ENCODE measurements at places on chromosomes 5 and 9.

- no peak for DNase-seq
Measured at GRCh38 chr5:21168557-21168956, 1180.6 kb upstream of the CDH18 start.

DNA sequence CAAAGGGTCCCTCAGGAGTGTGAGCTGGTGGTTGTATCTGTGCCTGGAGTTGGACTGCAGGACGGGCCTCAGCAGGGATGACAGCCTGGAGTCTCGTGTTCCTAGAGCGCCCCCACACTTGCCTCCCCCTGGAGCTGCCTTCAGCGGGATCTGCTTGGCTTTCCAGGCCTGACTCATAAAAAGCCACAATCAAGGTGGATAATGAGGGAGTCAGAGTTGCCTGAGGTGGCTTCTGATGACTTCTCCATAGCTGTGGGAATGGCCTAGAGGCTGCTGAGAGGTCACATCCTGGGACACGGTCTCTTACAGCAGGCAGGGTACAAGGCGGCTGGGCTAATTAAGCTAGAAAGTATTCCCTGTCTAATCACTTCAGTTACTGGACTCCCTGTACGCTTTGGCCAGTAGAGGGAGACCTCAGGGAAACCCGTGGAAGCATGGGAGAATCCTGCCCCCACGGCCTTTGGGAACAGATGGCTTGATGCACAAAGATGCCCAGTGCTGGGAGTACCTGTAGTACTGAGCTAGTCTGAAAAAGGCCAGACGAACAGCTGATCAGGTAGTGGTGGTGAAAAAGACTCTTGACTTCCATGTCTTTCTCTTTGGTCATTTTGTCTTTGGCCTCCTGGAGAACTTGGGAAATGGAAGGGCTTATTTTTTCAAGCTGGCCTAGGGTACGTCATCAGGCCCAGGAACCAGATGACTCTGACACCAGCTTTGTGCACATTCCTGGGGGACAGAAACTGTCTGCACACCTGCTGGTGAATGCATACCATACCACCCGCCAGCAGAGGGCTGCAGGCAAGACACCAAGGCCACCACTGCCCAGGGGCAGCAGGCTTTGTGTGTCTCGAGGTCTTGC lies 16.1 kb upstream of the FRRS1L start:
- DNase-seq: peak; percentile 60

- no peak for DNase-seq
Measured at GRCh38 chr9:82183181-82183860, 194.7 kb downstream of the SPATA31D1 start.

- no peak for DNase-seq
Measured at GRCh38 chr9:99726758-99727157, 94.9 kb upstream of the NR4A3 start.

DNA sequence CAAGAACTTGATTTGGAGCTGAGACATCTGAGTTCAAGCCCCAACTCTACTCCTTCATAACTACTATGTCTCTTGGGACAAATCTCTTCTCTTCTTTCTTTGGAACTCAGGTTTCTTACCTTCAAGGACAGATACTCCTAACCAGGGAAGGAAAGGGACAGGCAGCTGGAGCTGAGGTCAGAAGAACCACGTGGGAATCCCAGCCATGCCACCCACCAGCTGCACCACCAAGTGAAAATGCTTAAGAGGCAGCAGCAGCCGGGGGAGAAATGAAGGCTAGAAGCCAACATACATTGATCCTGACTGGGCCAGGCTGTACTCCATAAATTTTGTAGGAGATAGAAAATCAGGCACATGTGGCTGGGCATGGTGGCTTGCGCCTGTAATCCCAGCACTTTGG lies 9.6 kb upstream of the OR5C1 start:
- no peak for DNase-seq

DNA sequence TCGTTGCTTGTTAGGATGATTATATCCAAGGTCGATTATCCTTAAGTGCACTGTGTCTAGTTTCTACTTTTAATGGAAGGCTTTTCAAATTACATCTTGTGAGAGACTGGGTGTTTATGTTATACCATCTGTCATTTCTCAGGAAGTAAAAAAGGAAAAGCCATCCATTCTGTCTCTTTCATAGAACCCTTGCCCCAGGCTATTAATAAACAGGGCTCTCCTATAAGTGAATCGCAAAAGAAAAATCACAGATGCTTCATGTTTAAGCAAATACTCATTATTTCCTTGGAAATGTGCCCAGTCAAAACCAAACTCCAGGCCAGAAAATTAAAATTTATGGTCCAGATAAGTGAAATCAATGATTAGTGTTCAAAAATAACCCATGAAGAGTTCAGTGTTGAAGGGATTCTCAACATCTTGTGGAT lies 58.1 kb downstream of the STARD4 start:
- DNase-seq: no peak

DNA sequence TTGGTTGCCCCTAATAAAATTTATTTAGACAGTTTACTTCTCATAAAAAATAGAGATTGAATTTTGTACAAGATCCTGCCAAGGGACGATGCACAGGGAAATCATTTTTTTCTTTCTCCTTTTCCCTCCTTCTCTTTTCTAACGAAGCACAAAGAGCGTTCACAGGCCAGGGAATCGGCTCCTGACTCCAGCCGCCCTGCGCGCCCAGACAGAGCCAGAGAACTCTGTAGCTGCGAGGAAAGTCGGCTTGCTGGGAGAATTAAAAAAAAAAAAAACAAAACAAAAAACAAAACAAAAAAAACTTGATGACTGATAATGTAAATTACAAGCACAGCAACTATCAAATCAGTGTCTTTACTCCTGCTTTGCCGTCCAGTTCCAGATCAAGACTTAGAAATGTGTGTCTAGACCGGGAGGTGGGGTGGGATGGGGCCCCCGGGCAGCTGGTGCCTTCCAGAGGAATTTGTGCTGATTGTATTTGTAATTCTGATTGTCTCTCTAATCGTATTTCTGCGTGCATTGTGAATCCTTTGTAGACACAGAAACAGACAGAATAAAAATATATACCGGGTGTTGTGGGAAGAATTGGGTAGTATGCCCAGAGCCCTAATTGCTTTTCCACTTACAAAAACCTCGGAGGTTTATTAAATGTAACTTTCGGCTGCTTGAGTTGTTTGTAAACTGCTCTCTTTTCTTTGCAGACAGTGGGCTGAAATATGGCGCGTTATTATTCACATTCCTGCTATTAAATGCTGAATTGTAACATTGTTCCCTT lies 3.6 kb upstream of the OTP start:
- no peak for DNase-seq

- DNase-seq: no peak
Measured at GRCh38 chr9:93686880-93687236, 110.5 kb downstream of the PHF2 start.

DNA sequence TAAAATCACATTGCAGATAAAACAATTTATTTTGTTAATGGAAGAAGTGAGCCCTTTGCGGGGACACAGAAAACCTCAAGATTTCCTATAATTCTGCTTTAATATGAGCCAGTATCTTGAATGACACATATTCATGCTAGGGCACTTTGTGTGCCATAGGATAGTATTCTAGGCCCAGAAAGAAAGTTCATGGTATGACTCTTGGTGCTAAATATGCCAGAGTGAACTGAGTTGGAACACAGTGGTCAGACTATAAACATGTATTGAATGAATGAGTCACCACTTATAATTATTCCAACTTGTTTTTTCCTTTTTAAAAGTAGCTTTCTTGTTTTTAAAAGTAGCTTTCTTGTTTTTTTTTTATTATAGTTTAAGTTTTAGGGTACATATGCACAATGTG lies 46.0 kb downstream of the ADAMTS19 start:
- no peak for DNase-seq

GRCh38 chr5:132819468-132819867 lies 6.4 kb downstream of the SOWAHA start:
- no peak for DNase-seq

- DNase-seq: peak; percentile 74
Measured at GRCh38 chr9:110579034-110579861, at the start of gene SVEP1. TSS of gene SVEP1 (minus strand) at chr9:110579741. CDS start at chr9:110579543, 198 bp downstream.

DNA sequence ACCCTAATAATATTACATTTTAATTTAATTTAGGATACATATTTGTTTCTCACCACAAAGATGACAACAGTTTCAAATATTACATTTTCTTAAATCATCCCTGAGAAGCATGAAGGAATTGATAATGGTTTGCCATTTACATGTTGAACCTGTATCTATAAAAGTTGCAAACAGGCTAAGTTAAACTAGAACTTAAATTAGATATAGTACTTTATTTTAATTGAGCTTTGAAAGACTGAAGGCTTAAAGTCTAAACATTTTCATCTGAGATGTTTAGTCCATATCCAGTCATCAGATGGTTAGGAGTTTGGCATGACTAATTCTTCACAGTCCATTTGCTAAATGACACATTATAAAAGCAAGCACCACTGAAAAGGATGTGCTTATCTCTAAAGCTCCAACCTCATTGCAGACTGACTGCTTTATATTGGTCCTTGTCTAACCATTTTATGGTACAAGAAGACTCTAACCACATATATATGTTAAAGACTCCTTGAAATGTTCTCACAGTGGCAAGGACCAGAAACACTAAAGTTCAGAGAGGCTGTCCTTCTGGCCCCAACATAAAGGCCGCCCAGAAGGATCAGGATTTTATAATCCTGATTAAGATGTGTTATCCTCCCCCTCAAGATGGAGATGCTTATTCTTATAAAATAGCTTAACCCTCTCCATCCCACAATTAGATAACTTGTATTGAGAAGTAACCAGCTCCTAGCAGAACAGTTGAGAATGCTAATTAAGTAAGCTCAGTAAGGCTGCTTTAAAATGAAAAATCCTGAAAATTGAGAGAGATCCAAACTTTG lies 25.8 kb downstream of the WNT8A start:
- DNase-seq: no peak

DNA sequence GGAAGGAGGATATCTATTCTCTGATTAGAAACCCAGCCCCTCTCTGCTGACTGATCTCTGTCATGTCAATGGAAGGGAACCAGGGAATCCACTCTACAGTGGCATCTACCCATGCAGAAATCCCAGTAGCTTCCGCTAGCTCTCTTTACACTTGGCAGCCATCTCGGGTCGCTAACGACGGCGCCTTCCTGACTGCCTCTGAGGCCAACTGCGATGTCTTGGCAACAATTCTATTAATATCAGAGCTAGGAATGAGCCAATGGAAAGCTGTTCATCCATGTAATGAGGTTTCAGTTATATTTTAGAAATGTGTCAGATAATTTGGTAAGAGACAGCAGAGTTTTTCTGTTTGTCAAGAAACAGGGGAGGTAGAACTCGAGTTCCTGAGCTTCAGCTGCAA lies 67.6 kb upstream of the ATP10B start:
- no peak for DNase-seq

- no peak for DNase-seq
Measured at GRCh38 chr9:3576328-3576727, 50.5 kb upstream of the RFX3 start.

GRCh38 chr9:129332581-129332980 lies 154.5 kb upstream of the IER5L start:
- no peak for DNase-seq

DNA sequence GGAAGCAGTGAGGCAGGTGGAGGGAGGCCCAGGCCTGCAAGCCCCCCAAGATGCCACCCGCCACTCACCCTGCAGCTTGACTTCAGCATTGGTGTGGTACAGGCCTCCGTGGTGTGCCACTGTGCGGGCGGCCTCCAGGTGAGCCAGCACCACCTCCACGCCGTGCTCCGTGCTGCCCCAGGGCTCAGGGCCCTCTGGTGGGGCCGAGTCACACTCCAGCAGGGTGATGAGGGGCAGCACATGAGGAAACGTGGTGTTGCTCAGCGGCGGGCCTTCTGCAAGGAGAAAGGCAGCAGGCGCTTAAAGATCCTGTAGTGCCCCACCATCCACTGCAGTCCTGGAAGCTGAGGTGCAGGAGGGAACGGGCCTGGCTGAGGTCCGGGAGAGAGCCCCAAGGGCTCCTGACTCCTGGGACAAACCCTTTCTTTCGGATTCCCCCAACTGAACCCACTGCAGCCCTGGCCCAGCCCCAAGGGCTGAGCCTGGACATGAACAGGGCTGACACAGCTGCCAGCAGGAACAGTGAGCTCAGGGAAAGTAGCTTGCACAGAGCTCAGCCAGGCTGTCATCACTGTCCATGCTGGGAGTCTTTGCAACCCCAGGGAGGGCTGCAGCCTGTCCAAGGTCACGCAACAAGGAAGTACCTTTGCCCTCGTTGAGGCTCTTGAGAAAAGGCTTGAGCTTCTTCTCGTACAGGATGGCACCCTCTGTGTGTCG lies 4.7 kb upstream of the TOR2A start:
- no peak for DNase-seq

GRCh38 chr9:101486693-101487442 lies 46.8 kb upstream of the RNF20 start:
- DNase-seq: peak; percentile 83

GRCh38 chr5:76641514-76642120 lies 18.4 kb upstream of the F2RL2 start:
- DNase-seq: peak; percentile 71

DNA sequence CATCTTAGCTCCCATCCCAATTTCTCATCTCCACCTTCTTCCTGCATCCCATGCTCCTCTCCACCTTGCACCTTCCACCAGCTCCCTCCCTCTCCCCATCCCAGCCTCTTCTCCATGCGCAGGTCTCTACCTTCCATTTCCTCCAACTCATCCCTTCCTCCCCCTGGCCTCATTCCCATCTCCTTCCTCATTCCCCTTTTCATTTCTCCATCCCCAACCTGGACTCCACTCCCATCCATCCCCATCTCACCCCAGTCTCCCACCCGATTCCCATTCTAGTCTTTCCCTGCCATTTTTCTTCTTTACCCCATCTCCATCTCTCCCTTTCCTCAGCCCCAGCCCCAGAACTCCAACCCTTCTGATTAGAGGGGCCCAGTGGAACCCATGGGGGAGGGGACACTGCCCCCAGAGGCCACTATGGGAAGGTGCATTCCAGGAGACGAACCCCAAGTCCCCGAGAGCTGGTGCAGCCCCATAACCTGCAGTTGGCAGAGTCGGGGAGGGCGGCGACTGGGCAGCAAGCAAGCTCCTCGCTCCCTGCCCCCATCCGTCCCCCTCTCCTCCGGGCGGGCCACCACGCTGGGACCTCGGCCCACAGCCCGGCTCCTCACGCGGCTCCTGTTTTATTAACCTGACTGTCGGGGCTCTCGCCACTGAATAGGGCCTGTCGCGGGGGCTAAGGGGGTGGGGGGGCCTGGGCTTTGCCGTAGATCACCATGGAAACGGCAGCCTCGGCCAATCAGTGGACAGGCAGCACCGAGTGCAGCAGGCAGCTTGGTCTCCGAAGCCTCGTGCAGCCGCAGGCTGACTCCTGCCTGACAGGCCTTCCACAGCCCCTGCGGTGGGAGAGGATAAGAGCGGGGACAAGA lies 66.7 kb downstream of the PCDH1 start:
- peak; percentile 87 for DNase-seq
